ENCODE measurements at places on chromosomes 3 and 15.

- no peak for DNase-seq
Observed at GRCh38 chr3:119835556-119835955, 53.7 kb downstream of the NR1I2 start.

GRCh38 chr3:78870484-78870883 lies 897.3 kb downstream of the ROBO1 start:
- no peak for DNase-seq

DNA sequence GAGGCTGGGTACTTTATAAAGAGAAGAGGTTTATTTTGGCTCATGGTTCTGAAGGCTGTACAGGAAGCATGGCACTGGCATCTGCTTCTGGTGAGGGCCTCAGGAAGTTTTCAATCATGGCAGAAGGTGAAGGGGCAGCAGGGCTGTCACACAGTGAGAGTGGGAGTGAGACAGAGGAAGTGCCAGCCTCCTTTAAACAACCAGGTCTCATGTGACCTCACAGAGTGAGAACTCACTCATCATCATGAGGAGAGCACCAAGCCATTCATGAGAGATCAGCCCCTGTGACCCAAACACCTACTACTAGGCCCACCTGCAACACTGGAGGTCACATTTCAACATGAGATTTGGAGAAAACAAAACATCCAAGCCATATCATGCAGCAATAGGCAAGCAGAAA lies 9.3 kb upstream of the RFTN1 start:
- DNase-seq = no peak

GRCh38 chr3:152362086-152362485 lies 93.4 kb downstream of the MBNL1 start:
- peak; percentile 43 for DNase-seq

GRCh38 chr3:852033-852432 lies 240.8 kb upstream of the CNTN6 start:
- no peak for DNase-seq

GRCh38 chr3:502486-502885 lies 305.9 kb downstream of the CHL1 start:
- DNase-seq = no peak

- DNase-seq = no peak
Observed at GRCh38 chr3:57150113-57150581, 15.0 kb downstream of the IL17RD start.

DNA sequence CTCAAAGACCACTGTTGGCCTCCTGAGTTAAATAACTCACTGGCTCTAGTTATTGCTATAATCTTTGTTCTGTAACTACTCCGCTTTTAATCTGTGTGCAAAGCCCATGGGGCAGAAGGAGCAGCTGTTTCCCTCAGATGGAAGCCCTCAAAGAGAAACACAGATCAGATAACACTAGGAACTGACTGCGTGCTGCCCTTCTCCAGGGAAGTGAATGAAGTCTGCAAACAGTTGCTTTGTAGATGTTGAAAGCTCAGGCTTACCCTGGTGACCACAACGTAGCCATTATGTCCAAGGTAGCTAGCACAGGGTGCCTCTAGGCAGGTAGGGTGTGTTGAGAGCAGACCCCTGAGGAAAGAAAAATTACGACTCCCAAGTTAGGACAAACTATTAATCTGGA lies 152.3 kb upstream of the STAC start:
- no peak for DNase-seq

DNA sequence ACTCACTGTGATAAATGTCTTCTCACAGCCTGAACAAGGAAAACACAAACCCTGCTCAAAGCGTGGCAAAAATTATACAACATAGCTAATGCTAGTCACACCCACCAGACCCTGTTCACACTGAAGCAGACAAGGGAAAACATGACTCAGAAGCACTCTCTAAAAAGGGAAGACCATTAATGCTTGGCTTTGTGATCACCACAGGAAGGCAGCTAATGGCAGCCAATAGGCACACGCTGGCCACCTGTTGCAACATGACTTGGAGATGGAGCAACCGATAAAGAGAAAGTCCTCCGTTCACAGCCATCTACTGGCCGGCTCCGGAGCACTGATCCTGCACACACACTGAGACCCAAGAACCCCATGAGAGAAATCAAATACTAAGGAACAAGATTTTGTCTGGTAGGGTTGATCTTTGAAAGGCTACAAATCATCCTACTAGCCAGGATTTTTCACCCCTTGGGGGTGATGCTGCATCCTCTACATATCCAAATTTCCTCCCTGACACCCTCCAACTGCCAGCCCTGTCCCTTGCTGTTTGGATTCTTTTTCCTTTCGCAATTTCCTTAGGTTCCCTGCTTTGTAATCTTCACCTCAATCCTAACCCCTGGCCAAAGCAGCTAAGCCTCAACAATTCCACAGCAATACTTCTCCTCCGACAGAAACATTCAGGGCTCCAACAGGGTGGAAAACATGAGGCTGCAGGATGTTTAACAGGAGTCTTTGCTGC lies 3.2 kb downstream of the ZXDC start:
- peak; percentile 22 for DNase-seq

GRCh38 chr3:134340982-134341365 lies 33.3 kb downstream of the AMOTL2 start:
- no peak for DNase-seq

DNA sequence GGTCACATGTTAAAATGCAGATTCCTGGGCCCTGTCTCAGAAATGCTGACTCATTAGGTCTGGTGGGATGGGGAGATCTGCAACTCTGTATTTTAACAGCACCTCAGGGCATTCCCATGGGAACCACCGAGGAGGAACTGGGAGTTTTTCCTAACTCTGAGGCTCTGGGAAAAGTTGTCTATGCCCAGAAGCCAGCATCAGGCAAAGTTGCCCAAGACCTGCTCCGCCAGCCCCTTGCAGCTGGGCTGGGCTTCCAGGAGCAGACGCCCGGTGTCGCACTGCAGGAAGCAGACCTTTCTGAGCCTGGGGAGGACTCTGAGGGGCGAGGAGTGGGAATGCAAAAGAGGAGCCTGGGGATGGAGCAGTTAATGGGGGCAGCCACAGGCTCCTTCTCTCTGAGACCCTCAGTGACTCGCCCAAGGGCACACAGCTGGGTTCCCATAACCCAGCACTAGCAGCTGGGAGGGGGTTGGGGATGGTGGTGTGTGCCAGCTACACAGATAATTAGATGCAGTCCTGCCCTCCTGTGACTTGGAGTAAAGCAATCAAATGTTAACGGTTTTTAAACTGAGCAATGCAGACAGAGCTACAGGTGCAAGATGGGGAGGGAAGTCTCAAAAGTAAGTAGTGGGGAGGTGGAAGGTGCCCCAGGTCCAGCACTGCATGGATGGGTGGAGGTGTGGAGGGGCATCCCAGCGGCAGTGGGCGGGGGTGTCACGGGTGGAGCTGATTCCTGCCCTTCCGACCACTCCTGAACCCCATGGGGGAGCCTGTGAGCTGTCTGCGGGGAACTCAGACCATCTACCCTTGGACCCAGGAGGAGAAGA lies 100.4 kb downstream of the LSM3 start:
- no peak for DNase-seq

GRCh38 chr3:21100656-21101359 lies 650.2 kb downstream of the ZNF385D start:
- no peak for DNase-seq

DNA sequence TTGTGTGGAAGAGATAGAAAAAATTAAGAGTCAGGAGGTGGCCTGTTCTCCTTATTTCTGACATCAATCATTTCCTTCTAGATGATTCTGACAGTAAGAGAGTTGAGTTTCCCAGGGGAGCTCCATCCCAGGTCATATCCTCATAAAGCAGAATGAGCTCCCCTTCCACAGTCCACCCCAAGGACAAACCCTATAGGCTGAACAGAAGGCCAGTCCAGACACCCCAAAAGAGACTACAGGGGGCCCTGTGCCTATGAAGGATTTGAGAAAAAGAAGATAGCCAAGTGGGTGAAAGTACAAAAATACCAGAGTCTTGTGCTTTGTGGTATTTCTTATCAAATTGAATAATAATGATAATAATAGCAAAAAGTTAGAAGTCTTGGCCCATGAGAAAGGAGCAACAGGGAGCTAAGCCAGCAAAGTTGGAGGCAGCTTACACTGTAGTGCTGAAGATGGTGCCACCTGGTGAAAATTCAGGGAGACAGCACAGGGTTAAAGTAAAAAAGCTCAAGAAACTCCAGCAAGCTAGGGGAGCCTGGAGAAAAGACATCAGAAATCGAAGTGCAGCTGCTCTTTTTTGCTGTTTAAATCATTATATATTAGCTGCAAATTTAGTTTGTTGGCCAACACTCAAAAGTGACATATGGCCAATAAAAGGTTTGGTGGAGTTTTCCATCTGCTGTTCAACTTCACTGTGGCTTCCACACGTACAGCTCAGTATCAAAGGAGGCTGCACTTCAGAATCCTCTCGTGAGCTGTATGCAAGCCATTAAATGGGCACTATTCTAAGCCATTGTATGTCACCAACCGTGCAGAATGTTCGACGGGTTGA lies 35.8 kb upstream of the SLC24A5 start:
- no peak for DNase-seq

DNA sequence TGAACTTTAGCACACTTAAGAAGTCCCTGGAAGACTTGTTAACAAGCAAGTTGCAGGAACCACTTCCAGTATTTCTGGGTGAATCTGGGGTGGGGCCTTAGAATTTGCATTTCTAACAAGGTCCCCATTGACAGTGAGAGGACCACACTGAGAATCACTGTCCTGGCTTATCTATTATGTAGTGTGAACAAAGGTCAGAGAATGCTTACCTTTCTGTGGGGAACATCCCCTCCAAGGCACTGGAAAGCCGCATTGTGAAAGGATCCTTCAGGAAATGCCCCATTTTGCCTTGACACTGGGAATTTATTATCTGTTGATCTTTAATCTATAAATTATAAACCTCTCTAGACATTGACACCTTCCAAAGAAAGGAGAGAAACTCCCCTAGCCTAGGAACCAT lies 74.8 kb downstream of the IGF2BP2 start:
- no peak for DNase-seq

DNA sequence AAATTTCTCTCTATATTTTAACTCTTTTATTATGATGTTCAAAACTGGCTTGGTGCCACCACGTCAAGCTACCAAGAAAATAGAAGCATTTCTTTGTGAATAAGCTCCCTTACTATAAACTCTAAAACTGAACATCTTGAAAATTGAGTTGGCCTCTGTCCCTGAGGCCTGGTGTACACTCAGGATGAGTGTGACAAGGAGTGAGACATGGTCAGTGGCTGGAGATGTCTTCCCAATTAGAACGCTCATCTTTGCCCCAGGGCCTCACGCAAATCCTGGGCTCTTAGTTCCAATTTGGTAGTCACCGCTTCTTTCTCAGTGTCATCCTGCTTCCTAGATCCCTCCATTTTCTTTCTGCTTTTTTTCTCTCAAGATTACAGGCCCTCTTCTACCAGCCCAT lies 26.2 kb downstream of the SLC2A2 start:
- no peak for DNase-seq

DNA sequence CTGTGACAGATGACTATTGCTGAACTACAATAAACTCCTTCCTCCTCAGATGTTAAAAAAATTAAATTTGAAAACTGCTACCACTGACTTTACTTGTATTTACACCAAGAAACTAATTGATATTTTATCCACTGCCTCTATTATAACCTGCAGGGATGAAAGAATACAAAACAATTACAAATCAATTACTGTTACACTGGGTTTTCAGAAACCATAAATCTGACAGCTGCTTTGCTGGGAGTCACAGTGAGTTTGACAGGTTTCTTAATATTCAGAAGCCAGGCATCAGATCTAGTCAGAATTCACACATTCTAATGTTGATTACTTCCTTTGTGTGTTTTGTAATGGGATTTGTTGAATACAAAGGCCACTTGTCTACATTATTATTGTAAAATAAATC lies 252.6 kb upstream of the MRPL3 start:
- DNase-seq = no peak

- no peak for DNase-seq
Observed at GRCh38 chr3:143563786-143564185, 284.5 kb downstream of the SLC9A9 start.

GRCh38 chr3:22236490-22237270 lies 485.7 kb upstream of the ZNF385D start:
- DNase-seq = no peak

All from nucleus accumbens (tissue), 56 donors.